Stimulated activated CD8-positive, alpha-beta memory T cell treated with anti-CD3 and anti-CD28 coated beads, Interleukin-15, amount 100 ng/mL, for 1 hour (primary cell): ENCODE measurements at places on chromosomes 16 and 17.

GRCh38 chr17:50221266-50221863 lies 19.9 kb upstream of the COL1A1 start:
- DNase-seq = no peak

DNA sequence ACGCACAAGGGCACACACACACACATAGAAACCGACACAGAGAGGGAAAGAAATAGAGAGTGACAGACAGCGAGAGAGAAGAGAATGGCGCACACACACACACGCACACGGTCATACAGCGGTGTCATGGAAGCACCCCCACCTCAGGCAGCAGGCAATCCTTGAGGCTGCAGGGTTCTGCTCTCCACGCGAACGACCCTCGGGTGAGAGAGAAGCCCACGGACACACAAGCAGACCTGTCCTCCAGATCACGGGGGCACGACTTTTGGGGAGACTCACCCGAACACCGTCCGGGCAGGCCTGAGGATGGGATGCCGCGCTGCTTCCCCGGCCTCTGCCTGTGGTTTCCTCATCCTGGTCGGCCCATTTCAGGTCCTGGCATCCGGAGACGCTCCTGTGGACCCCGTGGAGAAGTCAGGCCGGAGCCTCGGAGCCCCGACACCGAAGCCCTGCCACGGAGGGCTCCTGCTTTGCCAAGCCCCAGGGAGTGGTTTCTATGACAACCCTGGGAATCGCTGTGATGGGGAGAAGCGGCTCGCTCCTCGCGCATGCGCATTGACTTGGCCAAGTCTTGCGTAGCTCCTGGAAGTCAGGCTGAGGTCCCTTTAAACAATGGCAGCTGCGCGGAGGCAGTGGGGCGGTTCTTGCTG lies 118.2 kb upstream of the KCNJ18 start:
- DNase-seq = no peak

- no peak for DNase-seq
Observed at GRCh38 chr16:4403133-4403949, 13.1 kb downstream of the CORO7 start.

- no peak for DNase-seq
Observed at GRCh38 chr17:46782250-46782953, 36.1 kb downstream of the WNT3 start.

- DNase-seq = no peak
Observed at GRCh38 chr16:59341368-59341767, 607.3 kb upstream of the GOT2 start.

- no peak for DNase-seq
Observed at GRCh38 chr17:48747445-48748363, 19.2 kb upstream of the HOXB13 start.

DNA sequence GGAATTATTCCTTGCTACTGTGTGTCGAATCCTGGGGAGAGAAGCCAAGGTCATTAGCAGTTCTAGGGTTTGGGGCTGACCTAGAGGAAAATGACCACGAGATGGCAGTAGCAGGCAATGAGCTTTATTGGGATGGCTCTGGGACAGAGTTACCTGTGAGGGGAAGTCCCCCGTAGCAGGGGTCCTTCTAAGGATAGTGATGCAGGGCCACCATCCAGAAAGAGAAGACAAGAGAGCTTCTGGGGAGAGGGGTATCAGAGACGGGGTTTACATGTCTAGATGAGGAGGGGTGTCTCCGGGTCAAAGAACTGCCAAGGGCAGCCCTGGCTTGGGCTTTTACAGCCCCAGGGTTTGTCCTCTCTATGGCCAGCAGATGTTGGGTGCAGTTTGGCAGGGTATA lies 6.4 kb upstream of the GGT6 start:
- DNase-seq = no peak

GRCh38 chr16:10172848-10173655 lies 9.2 kb downstream of the GRIN2A start:
- no peak for DNase-seq

DNA sequence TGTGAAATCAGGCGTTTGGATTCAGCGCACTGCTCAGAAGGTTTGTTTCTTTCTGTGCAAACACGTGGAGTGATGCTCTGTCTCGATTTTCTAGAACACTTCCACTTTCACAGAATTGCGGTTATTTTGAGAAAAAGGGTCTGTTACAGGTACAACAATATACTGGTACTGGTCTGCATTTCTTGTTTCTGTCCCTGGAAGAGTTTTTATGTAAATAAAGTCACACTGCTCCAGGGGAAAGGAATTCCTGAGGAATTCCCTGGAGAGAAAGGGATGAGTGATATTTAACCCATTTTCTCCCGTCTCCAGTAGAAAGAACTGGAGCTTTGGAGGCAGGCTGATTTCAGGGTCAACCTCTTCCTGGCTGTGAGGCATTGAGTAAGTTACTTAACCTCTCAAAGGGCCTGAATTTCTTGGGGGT lies 16.2 kb upstream of the RMI2 start:
- no peak for DNase-seq

GRCh38 chr16:3000540-3000939 lies 12.2 kb upstream of the CLDN9 start:
- DNase-seq = no peak

DNA sequence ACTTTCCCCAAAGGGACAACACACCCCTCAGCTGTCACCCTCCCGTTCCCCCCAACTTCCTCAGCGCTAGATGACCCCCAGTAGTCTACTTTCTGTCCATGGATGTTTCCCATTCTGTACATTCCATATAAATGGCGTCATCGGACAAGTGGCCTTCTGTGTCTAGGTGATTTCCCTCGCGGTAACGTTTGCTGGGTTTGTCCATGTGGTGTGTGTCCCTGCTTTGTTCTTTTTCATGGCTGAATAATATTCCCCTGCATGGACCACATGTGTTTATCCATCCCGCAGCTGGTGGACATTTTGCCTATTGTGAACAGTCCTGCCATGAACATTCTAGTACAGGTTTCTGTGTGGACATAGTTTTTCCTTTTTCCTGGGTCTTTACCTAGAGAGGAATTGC lies 7.3 kb upstream of the TEDC2 start:
- no peak for DNase-seq

- no peak for DNase-seq
Observed at GRCh38 chr16:65119901-65120401, 1.9 kb downstream of the CDH11 start.

- no peak for DNase-seq
Observed at GRCh38 chr16:48790151-48790550, 180.2 kb upstream of the N4BP1 start.

GRCh38 chr17:12358477-12358876 lies 307.2 kb upstream of the MYOCD start:
- no peak for DNase-seq

DNA sequence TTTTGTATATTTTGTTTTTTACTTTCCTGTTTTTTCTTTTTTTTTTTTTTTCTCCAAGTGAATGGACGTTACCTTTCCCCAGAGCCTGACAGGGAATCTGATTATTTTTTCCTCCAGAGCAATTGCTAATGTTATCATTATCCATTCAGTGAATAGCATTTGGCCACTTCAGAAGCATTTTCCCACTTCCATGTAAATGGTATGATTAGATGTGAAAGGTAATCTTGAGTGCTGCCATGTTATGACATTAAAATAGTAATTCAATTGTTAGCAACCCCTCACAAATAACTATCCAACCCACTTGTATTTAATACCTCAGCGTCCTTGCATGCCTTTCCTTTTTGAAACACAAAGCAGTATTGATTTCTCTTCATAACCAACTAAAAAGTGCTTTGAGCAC lies 1243.8 kb downstream of the CDH8 start:
- DNase-seq = no peak

DNA sequence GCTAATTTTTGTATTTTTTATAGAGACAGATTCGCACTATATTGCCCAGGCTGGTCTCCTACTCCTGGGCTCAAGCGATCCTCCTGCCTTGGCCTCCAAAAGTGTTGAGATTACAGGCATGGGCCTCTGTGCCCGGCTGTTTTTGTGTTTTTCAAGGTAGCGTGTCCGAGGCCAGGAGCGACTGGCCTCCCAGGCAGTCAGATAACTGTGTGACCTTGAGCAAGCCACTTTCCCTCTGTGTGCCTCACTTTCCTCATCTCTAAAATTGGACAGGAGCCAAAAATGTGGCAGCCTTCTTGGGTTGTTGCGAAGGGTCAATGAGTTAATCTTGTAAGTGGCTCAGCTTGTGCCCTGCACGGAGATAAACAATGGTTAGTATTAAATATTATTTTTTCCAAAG lies 2.4 kb downstream of the ABCC1 start:
- no peak for DNase-seq

DNA sequence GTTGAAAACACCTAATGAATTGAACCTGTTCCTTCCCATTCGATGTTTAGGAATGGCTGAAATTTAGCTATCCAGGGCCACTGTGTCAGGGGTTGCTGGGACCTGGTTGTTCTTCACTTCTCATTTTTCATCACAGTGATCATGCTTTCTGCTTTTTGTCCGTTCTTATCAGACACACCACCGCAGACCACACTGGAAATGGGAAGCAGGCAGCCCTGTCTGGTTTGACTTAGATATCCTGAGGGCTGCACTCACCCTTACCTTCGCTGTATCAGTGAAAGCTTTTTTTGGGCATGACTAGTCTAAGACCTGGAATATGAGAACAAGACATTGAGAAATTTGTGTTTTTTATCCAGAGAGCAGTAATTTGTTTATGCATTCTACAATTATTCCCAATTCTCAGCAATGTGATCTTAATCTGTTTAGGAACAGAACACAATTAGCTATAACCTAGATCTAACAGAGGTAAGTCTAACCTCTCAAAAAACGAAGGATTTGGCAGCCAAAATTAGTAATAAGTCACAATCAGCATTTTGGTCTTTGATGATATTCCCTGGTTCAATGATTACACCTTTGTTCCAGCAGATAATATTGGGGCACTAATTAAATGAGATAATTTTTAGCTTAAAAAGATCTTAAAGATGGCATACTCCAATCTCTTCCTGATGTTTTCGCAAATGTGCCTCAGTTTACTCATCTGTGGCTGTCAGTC lies 126.0 kb upstream of the GOT2 start:
- DNase-seq = no peak

GRCh38 chr16:4288148-4288921 lies 15.5 kb upstream of the TFAP4 start:
- DNase-seq = peak; percentile 71

DNA sequence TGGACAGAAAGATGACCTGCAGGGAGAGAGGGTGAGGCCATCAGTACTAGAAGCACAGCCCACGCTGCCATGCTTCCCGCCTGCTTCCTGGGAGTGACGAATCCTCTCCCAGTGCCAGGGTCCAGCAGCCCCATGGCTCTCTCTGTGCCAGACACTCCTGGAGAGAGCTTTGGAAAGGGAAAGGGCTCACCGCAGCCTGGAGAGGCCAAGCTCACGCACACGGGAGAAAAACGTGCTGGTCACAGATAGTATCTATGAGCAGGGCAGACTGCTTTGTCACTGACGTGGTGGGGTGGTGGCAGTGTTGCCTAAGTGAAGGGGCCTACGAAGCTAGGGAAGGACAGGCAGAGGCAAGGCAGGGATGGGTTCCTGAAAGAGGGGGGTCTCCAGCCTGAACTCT lies 5.4 kb downstream of the WBP2 start:
- no peak for DNase-seq

DNA sequence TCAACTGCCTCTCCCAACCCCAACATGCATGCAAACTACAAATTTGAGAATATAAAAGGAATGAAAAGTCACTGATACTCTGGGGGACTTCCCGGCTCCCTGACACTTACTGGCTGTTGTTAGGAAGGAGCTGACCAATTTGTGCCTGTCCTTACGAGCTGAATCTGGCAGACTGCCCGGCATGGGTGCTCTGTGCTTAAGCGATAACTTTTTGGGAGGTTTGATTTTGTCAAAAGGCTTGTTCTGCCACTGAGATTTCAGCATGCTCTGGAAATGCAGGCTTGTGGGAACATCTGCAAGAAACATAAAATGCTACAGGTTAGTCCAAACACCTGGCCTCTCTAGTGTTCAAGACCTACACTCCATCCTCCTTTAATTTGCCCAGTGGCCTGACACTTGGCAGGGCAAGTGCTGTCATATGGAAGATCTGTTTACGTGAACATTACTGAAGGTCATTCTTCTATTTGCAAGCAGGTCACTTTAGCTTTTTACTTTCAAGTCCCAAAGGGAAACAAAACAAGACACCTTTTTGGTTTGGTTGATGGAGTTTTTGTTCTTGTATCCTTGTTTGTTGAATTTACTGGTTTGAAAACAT lies 40.6 kb downstream of the STH start:
- no peak for DNase-seq

GRCh38 chr17:79691931-79692330 lies 38.8 kb upstream of the ENPP7 start:
- no peak for DNase-seq

- no peak for DNase-seq
Observed at GRCh38 chr17:3032258-3033247, 30.9 kb downstream of the OR1D5 start.

- no peak for DNase-seq
Observed at GRCh38 chr17:68295086-68295485, 3.8 kb downstream of the ARSG start.

DNA sequence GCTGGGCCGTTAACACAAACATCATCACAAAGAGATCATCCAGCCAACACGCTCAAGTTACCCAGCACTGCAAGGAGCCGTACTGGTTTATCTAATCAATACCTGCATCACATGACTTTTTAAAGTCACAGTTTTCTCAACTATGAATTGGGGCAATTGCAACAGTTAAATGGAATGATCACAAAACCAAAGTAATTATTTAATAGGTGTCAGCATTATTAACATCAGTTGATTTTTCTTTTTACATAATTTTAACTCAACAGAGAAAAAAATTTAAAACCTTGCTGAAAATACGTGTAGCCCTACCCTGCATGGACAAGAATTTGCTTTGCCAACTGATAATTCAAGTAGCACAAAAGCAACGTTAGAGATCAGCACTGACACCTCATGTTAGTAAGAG lies 95.7 kb upstream of the SOX9 start:
- DNase-seq = no peak

DNA sequence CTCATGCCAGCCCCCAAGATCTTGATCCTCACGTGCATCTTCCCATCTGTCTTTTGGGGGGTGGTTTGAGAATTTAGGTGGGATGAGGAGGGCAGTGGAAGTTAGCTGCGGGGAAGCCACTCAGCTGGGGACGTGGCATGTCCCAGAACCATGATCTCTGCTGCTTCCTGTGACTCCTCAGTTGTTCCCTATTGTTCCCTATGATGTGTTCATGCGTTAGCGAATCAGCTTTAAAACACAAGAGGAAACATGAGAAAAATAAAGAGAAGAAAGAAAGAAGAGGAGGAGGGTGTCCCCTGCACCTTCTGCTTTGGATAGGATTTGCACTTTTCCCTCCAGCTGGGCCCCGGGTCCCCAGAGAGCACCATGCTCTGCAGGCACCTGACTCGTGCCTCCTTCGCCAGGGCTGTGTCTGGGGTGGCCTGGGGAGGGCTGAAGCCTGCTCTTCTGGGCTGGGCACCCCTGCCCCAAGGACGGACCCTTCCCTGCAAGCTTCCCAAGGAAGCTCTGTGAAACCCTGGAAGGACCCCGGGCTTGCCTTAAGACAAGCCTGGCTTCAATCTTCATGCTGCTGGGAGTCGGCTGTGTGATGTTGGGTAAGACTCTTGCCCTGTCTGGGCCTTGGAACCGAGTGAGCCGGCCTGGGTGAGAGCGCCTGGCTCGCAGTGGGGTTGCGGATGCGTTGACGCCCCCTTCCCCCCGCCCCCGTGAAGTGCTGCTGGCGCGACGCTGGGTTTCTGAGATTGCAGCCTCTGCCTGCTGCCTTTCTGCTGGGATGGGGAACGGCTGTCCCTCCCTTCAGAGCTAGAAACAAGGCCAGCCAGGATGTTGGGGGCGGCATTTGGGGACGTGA lies 62.8 kb upstream of the CIBAR2 start:
- no peak for DNase-seq
